ENCODE measurements at places on chromosomes 16 and 17.
A peak's percentile ranks its signal among the peaks of the same experiment; 100 is the strongest.

DNA sequence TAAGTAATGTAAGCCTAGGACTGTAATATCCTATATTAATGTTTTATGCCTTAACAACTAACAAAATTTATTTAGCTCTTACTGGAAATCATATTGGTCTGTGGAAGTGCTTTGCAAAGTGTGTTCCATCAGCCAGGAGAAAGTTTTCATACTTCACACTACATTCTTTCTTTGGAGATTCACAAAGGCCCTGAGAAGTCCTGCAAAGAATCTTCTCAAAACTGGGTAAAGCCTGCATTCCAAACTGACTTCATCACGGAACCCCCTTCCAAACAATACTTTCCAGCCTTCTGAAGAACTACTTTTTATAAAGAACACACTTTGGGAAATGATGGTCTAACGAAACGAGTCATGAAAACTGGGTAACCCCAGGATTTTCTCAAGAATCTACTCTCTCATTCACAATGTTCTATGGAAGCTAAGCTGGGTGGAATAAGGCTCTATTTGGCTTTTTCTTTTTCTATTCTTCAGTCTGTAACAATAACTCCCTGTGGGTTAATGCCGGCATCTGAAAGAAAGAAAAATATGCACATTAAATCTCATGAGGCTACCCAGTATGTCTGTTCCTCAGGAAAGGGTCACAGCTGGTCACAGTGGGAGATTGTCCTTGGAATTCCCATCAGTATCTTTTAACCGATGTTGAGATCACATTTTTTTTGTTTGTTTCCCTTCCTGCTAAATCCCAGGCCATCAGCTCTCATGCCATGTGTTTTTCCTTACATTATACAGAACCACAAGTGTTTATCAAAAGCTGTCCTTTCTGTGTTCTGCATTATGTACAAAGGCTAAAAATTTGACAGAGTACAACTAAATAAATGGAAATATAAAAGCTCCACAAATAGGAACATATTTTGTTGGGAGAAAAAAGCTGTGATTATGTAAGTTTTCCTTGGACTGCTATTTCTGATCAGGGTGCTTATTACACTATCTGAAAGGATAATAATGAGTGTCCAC is 12.8 kb upstream of the AKAP1 start:
- no peak for DNase-seq

DNA sequence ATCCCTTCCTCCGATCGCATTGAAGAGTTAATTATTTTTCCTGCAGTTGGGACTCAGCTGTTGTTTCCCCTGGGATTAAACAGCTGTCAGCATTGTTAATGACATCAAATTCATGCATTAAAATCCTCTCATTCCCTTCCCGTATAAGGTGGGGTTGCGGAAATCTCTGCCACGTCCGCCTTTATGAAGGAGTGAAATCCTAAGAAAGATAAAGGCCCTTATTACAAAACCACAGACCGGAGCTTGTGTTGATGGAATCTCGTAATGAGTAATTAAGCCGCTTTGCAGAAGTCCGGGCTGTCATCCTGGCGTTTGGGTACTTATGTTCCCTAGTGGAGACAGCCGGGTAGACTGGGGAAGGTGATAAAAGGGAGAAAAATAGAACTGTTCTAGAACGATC is 627.6 kb downstream of the MAF start:
- DNase-seq, result no peak

DNA sequence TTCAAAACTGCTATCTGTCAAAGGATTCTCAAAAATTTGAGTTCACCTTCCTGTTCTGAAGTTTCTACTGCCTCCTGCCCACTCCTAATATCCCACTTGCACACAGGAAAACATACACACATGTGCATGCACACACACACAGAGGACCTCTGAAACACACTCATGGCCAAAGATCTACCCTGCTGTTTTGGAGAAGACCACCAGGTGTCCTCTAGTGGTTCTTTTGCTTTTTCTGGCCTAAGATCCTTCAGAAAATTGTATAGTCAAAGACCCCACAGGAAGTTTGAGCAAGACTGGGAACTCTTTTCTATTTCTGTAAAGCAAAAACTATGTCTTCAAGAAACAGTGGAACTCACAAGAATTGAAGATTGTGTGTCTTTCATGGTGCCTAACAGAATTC is 90.2 kb downstream of the CDH8 start:
- DNase-seq, result no peak

DNA sequence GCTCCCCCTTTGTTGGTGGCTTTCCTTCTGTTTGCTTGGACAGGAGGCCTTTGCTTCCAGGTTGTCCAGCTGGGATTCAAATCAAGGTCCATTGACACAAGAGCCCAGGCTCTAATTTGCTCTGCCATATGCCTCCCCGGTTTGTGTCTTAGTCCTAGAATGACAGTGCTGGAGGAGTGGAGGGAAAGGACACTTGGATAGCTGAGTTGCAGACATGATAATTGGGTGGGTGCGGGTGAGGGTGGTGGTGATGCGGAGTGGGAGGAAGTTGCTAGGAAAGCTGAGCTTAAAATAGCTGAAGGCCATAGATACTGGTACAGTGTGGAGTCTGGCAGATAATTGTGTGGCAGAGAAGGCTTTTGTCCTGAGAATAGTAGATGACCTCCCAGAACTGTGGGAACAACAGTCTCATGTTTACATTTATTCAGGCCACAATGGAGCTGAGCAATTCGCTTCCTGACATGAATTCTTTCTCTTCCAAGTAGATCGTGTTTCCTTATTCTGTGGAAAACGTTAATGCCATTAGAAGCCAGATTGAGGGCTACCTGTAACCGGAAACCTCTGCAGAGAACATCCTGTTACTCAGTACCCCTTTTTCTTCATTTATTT is 23.8 kb downstream of the SEC14L1 start:
- DNase-seq, result no peak

DNA sequence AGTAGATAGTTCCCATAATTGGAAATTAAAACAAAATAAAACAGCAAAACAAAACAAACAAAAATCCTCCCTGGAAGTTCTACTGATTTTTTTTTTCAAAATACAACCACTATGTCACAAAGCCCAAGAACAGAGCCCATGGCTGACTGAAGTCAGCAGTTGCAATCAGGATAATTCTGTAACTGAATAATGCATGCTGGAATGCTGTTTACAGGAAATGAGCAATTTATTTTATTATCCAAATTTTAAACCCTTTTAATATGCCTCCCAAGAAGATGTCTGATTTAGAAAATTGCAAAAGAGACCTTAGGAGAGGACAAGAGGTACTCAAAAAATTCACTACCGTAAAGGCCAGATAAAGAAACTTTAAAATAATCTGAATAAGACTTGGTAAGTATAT is 578.2 kb downstream of the TOX3 start:
- no peak for DNase-seq

DNA sequence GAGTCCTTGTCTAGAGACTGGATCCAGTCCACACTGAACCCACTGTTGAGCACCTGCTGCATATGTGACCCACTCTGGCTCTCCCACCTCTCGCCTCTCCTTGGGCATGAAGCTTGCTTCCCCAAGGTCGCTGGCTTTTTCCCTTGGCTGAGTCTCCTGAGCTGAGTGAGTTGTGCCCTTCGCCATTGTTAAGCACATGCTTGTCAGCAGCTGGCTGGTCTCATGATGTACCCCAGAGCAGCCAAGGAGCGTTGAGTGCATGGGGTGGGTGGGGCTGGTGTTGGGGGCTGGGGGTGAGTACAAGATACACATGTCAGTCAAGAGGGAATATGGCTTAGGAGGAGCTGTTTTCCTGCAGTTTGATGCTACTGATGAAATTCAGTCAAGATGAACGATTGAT is 165.6 kb downstream of the SNX29 start:
- DNase-seq, result no peak

DNA sequence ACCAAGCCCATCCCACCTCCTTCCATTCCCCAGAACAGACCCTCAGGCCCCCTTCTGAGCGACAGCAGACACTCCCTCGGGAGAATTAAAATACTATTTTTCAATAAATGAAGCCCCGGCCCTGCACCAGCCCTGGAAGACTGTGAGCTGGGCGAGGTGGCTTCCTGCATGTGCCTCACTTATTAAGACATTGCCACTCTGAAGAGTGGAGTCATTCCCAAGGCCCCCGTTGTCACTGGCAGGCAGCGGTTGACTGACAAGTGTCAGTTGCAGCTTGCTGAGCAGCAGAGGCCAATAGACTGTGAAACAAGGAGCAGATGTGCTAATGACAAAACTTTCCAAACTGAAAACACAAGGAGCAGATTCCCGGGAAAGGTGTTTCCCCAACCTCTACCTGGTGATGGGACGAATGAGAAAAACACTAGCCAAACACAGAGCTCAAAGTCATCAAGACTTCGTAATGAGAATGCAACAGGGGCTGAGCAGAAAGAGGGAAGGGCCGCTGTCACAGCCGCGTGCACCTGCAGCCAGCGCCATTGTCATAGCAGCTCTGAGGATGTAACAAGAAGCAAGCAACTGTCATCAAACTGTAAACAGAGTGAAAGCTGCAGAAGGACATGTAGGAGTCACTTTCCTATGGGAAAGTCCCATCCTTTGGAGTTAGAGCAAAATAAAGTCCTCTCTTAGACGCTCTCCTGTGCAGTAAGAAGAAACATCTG is 232.1 kb downstream of the C16orf78 start:
- DNase-seq, result no peak

GRCh38 chr16:49277766-49278566 is 3.7 kb downstream of the CBLN1 start:
- DNase-seq, result no peak

DNA sequence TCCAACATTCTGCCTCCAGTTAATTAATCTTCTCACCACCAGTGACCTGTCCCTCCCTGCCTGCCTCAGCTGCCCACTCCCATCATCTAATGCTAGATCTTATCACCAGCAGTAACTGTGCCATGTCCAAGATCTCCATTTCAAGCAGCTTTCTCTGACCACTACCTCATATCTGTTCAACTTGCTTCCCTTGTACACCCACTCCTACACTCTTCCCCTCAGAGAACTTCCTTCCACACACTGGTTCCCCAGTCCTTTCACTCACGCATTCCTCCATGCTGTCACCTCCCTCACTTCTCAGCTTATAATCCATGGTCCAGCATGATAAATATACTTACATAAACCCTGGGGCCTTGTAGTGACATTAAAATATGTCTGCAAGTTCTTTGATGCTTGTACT is 31.8 kb upstream of the DYNLL2 start:
- no peak for DNase-seq

DNA sequence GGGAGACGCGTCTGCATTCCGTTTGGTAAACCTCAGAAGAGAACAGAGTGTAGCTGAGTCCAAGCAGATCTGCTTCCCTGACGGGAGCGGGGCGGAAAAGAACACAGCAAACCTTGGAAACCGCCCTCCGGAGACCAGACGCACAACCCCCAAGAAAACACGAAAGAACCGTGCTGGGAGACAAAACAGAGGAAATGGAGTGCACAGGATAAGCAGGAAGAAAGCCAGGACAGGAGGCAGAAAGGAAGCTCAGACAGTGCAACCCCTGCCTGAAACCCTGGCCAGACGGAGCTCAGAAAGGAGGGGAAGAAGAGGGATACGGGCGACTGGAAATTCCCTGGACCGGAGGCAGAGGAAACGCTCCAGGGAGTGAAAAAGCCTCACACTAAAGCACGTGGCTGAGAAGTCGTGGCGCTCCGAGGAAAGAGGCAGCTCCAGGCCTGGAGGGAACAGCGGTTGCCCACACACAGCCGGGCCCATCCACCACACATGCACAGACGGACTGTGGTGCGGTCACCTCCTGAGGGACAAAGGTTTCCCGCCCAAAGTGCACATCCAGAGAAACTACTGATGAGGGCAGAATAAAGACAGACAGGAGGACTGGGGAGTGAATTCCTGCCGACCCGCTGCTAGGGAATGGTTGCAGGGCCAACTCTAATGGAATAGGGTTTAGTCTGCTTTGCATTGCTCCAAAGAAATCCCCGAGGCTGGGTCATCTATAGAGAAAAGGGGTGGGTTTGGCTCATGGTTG is 10.2 kb downstream of the DPEP1 start:
- no peak for DNase-seq

- DNase-seq, result no peak
Observed at GRCh38 chr16:10172848-10173655, 9.2 kb downstream of the GRIN2A start.

GRCh38 chr16:89026121-89026612 is 49.2 kb upstream of the CBFA2T3 start:
- no peak for DNase-seq

GRCh38 chr16:83886199-83886971 is 12.5 kb upstream of the MLYCD start:
- no peak for DNase-seq

- no peak for DNase-seq
Observed at GRCh38 chr16:9016824-9017223, 53.1 kb upstream of the USP7 start.

- DNase-seq, result peak; percentile 18
Observed at GRCh38 chr16:72787514-72788268, 260.2 kb downstream of the ZFHX3 start.

DNA sequence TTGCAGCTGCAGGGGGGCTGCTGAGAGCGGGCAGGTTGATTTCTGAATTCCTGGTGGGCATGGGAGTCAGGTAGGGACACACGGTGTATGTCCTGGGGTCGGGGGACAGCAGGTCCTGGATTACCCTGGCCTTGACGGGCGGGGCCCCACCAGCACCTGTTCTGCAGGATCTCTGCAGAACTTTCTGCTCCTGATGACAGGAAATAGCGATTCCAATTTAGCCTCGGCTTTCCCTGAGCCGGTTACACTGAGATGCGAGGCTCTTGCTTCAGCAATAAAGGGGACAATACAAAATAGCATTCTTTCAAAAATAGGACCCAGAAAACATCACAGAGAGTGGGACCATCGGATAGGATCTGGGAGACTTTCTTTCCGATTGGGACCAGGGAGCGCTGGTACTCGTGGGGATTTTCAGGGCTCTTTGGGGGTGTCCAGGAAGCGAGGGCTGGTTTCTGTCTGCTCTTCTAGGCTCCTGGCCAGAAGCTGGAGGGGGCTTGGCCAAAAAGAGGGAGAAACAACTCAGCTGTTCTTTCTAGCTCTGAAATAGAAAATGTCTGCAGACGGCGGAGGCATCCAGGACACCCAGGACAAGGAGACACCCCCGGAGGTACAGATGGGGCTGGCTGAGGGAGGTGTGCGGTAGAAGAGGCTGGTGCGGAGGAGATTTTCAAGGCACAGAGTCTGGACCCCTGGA is 642 bp downstream of the ZNF205 start:
- no peak for DNase-seq

GRCh38 chr17:55350825-55351205 is 70.8 kb downstream of the MMD start:
- no peak for DNase-seq

DNA sequence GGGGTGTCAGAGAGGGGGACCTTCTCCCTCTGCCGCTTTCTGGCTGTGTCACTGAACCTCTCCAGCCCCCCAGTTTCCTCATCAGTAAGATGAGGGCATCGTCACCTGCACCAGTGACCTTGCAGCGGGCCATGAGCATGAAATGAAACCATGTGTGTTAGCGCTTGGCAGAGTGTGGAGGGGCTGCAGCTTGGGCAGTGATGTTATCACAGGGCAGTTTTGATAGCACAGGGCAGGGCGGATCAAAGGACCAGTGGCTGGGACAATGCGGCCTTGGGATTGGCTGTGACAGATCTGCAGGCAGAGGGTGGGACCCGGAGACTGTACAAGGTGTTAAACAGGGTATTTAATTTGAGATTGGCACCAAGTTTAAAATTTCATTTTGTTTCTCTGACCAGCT is 38.9 kb upstream of the NAT9 start:
- DNase-seq, result no peak
